ENCODE measurements at places on chromosomes 1 and 21. TPM values are rescaled to one million over a fixed set of nuclear protein-coding genes. Genes with fewer than 3 reads are reported as not detected.

GRCh38 chr1:159580340-159580739, 7.3 kb upstream of the APCS start:
- no peak for DNase-seq

GRCh38 chr1:223733898-223734852, 21.8 kb downstream of the CAPN2 start:
- no peak for DNase-seq

DNA sequence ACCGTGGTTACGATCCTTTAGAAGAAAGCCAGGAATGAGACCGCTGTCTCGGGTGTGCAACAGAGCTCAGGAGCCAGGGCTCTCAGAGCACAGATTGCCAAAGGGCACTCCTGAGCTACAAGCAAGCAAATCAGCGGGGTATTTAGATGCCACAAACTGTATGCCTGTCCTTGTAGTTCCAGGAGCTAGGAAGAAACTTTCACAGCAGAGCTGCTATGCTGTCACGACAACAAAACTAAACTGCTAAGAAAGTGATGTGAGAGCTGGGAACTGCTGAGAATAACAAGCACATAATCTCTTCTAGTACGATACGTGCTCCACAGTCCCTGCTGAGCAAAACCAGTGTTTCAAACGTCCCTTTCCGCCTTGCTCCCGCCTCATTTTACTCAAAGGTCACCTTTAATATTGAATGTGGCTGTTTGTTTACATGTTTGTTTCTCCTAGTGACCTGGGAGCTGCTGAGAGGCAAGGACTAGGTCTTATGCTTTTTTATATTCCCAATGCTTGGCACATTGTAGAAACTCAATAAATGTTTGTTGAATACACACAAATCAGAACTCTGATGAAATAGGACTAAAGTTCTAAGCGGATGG, 14.7 kb downstream of the GREM2 start:
- DNase-seq, result no peak

- no peak for DNase-seq
Observed at GRCh38 chr1:230108580-230108979, 41.5 kb downstream of the GALNT2 start.

DNA sequence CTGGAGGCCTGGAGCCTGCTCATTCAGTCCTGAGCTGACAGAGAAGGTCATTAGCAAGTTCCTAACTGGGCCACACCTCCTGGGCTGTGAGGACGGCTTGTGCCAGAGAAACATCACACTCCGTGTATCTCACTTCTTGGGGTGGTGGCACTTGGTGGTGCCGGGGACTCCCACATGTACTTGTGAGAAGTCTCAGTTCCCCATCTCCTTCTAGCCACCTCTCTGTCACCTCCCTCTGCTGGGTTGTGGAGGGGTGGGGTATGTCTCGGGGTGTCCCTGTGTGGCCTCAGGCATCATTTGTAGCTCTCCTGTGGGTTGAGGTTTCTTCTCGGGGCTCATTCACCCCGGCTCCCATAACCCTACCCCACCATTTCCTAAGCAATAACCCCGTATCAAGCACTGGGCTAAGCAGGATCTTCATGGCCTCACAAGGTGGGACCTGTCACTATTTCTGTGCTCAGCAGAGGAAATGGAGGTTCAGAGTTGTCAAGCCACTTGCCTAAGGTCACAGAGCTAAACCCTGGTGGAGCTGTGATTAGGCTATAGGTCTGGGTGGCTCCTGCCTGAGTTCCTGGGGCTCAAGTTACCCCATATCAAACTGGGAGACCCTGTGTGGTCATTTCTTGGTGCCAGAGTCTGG, 62.5 kb downstream of the UBIAD1 start:
- no peak for DNase-seq

- peak; percentile 27 for DNase-seq
Observed at GRCh38 chr1:92709738-92710137, 75.2 kb downstream of the EVI5 start.

GRCh38 chr1:2540816-2541492, 10.9 kb upstream of the HES5 start:
- no peak for DNase-seq

GRCh38 chr1:232845406-232845955, 40.3 kb downstream of the MAP10 start:
- DNase-seq, result no peak

DNA sequence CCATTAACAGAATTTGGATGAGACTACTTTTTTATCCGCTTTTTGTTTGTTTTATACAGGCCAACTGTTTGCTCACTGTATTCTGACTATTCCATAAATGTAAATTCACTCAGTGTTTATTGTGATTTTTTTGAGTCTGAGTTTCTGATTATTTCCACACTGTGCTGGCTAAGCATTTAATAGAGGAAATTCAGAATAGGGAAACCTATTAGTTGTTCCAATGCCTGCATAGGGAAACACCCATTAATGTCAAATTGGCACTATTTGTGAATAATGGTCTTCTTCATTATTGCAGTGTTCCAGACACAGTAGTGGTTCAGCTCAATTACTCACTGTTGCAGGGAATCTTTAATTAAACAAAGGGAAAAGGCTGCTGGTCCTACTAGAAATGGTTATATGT, 174.7 kb upstream of the SGIP1 start:
- no peak for DNase-seq

DNA sequence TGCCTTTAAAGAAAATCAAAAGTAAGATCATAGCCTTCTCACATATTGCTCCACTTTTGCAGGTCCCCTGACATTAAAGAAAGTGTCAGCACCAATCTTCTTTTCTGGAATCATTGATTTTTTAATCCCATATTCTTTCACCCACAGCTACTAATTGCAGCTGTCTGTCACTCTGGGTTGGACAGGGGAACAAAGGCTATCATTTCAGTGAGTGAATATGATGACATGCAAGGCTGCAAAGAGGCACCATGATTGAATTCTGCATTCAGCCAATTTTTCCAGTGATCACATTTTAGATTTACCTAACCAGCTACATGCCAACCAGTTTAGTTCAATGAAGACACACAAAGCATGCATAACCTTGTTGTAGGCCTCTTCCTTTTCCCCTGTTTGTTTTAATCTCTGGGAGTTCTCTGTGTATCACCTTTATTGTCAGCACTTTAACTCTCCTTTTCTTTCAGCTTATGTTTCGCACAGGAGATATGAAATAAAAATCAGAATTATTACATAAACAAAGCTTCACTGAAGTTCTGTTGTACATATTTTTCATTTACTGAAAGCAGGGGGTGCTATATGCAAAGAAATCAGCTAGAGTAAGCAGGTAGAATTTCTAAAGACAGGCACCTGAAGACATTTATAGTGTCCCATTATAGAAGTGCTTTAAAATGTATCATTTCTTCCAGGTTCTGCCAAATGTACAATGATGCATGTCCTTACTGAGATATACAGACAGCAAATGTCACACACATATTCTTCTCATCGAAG, 584.8 kb downstream of the PLA2G4A start:
- DNase-seq, result no peak

DNA sequence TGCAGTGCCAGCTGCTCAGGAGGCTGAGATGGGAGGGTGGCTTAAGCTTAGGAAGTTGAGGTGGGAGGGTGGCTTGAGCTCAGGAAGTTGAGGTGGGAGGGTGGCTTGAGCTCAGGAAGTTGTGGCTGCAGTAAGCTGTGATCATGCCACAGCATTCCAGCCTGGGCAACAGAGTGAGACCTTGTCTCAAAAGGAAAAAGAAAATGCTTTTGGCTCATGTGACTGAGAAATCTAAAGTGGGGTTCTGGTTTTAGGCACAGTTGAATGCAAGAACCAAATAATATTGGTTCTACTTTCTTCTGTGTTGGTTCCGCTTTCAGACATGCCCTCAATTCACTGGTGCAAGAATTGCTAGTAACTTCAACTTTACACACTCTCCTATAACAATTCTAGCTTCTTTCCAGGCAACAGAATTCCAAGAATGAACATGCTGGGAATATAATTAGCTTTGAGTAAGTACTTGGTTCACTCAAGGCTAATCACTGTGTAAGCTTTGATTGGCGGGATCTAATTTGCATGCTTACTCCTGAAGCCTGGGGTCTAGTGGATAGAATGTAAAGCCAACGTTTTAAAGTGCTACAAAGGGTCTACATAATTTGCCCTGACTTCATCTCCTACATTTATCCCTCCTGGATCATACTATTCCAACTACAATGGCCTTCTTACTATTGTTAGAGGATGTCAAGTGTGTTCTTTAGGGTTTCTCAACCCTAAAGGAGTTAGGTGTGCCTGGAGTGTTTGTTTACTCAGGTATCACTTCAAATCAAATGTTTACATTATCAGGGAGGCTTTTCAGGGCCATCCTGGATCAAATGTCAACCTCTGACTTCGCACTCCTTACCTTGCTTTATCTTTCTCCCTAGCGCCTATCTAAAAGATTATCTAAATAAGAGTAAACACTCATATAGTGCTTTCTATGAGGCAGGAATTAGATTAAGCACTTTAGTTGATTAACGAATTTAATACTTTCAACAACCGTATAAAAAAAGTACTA, 115.1 kb downstream of the SLC16A1 start:
- peak; percentile 25 for DNase-seq

The NBPF4 gene
- not detected for total RNA-seq

The CSMD2 gene
- 0.98 TPM for total RNA-seq

The TENT5C gene
- under 0.01 TPM for total RNA-seq

The MPZ gene
- 1.2 TPM for total RNA-seq

The LEFTY2 gene
- total RNA-seq, result 0.36 TPM

The UBASH3A gene
- total RNA-seq, result not detected

The SLC30A10 gene
- total RNA-seq, result not detected

Data from epithelial cell of proximal tubule (primary cell).